Right hindlimb (tissue), 1 donor: ENCODE measurements at places on chromosomes 16 and 17.

- DNase-seq, result no peak
These were observed 53.6 kb downstream of the ZFPM1 start for GRCh38 chr16:88506723-88507122.

GRCh38 chr16:58037365-58038057, 12.0 kb downstream of the MMP15 start:
- DNase-seq, result no peak

- no peak for DNase-seq
These were observed 123.7 kb downstream of the STX8 start for GRCh38 chr17:9451934-9452333.

GRCh38 chr17:43529947-43530287, 16.2 kb downstream of the ETV4 start:
- no peak for DNase-seq

DNA sequence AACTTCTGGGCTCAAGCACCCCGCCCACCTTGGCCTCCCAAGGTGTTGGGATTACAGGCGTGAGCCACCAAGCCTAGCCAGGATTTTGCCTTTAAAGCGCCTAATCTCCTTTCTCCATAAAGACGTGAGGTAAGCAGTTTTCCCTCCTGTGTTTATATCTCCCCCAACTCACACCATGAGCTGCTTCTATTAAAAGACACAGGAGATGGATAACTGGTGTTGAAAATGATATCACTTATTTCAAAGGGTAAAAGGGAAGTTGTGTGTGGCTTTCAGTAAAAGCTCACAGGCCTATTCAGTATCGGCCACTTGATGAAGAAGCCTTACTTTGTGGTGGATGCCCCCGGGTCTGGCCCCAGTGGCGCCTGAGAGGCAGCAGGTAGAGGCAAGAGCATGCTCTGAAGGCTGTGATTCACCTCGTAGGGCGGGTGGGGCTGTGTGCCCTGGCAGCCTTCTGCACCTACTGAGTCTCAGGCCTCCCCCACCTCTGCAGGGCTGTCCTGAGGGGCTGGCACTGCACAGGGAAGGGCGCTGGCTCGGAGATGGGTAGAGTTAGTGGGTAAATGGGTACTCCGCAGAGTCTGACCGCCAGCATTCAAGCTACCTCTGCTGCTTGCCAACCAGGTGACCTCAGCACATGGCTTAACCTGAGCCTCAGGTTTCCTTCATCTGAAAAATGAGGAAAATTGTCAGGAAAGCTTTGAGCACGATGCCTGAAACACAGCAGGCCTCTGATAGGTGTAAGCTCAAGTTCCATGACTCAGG, 146.8 kb downstream of the CLEC16A start:
- peak; percentile 12 for DNase-seq

DNA sequence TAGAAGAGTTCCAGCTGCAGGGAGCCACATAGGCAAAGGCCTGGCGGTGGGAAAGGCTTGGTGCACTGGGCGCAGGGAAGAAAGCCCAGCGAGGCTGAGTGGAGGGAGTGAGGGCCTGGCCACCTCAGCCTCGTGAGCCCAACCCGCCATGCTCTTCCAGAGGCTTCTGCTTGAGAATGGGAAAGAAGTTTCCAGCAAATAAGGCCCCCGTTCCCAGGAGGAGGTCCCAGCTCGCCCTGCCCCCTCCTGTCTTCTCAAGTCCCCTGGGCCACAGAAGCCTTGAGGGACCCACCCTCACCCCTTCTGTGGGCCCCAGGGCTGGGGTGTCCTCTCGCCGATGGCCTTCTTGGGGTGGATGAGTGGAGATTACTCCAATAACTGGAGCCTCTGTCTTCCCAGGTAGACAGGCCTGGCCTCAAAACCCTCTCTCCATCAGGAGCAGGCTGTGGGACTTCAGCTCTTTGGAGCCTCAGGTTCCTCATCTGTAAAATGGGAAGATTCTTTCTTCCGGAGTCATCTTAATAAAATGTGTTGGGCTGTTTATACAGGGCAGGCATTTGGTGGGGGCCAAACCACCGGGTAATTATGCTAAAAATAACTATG, 933 bp upstream of the SNN start:
- no peak for DNase-seq

DNA sequence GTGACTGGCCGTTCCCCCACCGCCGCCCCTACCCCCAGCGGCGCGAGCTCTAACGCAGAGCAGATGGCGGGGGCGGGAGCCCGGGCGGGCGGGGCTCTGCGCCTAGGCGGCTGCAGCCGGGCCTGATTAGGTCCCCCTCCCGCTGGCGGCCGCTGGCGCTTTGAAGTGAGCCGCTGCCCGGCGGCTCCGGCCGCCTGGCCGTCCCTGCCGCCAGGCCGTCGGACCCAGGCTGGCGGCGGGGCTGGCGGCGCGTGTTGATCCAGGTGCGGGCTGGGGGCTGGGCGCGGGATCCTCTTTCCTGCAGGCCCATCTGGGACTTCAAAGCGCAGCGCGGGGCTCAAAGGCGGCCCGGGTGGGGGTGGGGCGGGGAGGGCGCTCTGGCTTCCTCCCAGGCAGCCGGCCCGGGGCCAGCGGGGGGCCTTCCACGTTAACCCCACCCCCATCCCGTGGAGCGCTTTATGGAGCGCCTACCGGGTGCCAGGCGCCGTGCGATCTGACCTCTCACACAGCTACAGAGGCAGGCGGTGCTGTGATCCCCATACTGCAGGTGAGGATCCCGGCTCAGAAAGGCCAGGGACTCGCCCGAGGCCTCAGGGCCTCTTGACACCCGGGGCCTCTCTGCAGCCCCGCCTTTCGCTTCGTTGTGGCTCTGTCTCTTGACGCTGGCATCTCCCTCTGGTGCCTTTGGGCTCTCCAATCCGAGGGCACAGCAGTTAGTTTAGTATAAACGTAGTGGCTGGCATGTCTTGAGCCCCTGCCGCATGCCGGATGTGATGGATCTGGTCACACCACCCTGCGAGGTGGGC, 80.0 kb upstream of the NKD1 start:
- peak; percentile 47 for DNase-seq

GRCh38 chr17:33260638-33261037, 32.5 kb downstream of the ASIC2 start:
- no peak for DNase-seq

DNA sequence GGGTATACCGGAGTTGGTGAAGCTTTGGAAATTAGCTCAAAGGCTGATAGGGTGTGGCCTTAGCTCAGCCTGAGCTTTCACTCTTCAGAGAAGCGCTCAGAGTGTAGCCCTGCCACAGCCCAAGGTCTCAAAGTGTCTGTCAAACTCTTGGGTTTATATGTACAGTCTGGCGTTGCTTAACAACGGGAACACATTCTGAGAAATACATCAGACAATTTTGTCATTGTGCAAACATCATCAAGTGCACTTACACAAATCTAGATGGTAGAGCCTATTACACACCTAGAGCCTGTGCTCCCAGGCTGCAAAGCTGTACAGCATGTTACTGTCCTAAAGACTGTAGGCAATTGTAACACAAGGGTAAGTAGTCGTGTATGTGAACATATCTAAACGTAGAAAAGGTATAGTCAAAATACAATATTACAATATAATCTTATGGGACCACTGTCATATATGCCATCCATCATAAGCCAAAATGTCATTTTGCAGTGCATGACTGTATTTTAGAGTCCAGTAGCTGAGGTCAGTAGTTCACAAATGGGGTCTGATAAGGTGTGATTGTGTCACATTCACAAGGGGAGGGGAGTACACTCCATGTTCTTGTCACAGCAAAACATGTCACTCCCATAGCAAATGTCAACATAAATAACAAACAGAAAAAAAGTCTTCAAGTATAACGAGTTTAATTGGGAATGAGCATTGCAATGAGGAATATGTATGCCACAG, 20.6 kb downstream of the CHAD start:
- DNase-seq, result no peak

GRCh38 chr16:83453977-83454376, 353.8 kb upstream of the HSBP1 start:
- no peak for DNase-seq

GRCh38 chr17:58534901-58535421, 20.5 kb upstream of the MTMR4 start:
- DNase-seq, result no peak
